ENCODE measurements at places on chromosomes 6 and 20.
A peak's percentile ranks its signal among the peaks of the same experiment; 100 is the strongest.

DNA sequence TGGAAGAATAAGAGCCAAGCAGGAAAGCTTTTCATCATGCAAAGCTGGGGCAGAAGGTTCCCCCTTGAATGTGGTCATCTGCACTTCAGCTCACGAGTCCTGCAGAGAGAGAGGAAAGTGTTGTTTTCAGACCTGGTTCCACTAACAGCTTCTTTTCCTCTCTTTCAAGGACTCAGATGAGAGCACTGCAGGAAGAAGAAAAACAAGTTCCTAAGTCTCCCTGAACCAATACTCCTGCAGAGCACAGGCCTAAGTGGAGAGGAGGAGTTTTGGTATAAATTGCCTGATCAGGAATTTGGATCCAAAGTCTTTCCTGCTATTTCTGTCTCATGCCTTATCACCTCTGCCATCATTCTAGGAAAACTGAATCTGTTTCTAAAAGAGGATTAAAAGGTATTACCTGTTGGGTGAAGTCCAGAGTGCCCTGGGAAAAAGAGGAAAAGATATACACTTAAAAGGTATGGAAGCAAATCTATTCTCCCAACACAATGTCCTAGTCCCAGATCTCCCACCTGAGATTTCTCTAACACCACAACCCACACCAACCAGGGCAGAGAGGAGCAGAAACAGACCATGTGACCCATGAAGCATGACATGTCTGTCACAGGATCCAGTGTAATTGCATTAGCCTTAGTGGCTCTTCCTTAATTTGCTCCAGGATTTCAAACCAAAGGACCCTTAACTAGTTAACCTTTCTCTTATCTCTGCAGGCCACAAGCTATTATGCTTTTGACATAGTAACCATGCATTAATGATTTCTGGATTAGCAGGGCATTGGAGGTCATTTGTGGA lies 12.2 kb downstream of the HLA-DRB5 start:
- DNase-seq: no peak

DNA sequence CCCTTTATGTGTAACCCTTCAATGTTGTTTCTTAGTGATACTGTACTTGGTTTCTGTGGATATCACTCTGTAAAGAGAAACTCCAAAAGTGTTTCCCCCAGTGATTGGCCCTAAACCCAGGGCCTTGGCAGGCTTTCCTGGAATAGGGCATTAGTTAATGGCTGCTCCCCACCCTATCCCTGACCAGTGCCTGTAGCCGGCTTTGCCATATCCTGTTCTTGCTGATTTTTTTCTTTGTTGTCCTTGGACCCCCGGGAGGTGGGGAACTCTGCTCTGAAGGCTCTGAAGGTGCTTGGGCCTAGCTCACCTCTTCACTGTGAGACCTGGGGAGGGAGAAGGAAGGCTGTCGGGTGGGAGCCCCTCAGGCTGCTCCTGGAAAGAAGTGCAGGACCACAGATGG lies 120.1 kb downstream of the TCP11 start:
- no peak for DNase-seq

DNA sequence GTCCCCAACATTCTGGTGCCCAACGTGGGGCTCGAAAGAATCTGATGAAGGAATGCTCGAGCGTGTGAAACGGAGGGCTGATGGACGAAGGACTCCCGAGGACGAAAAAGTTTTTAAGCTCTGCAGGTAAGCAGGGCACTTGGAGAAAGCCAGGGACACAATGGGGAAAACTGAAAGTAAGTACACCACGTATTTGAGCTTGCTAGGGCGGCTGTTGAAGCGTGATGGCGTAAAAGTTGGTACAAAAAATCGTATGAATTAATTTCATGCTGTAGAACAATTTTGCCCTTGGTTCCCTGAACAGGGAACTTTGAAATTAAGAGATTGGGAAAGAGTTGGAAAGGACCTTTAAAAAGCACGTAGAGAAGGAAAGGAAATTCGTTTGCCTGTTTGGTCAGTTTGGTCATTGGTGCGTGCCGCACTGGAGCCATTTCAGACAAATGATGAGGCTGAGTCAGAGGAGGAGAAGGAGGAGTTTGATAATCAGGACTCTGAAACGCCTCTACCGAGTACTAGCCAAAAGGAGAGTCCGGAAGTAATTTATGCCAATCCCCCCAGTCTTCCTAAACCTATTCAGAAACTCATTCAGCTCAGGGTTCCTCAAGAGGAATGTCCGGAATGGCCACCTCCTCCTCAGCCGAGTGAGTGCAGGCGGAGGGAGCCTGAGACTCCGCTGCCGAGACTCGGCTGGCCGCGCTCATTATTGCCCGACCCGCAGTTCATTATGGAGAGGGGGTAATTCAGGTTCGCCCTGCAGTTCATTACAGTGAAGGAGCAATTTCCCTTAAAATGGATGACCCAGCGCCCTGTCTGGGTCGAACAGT lies 59.2 kb upstream of the PRSS16 start:
- DNase-seq: peak; percentile 81

DNA sequence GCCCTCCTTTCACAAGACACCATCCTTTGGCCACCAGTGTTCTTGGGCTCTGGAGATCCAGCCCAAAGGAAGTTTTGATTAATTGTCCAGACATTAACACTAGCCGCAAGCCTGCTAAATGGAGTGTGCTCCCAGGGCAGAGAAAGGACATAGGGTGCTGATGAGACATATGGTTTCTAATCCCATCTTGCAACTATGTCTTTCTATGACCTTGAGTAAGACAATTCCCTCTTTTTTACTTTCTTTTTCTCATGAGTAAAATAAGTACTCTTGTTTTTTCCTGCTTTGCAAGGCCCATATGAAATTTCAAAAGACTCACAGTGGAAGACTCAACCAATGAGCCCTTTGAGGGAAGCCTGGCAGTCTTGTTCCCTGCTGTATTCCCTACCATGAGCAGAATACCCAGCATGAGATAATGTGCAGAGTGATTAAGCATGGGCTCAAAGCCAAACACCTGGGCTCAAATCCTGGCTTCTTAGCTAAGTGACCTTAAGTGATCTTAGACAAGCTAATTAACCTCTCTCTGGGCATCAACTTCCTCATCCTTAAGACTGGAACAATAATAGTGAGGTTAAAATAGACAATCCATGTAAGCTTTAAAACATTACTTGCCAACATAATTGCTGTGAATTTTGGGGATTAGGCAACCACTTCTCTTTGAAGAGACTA lies at the start of gene WFDC10B:
TSS of gene WFDC10B (minus strand) at position 51 of the 669 bp plus-strand sequence. CDS start 19,027 bp downstream, outside the sequence.
- DNase-seq: no peak

DNA sequence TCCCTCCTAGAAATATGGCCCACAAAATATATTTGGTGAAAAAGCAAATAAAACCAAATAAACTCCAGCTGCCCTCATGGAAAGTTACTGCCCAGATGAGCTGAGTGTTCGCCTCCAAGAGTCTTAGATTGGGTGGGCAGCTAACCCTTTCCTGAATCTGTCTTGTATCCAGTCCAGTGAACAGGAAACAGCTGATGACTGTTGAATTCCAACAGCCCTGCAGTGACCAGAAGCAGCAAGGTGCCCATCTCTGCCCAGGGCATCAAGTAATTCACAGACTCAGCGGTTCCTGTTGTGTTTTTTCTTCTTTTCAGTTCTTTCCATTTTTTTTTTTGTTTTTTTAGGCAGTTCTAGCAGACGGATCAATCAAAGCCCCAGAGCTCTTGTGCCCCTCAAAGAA lies 199.2 kb downstream of the UBE3D start:
- DNase-seq: no peak

DNA sequence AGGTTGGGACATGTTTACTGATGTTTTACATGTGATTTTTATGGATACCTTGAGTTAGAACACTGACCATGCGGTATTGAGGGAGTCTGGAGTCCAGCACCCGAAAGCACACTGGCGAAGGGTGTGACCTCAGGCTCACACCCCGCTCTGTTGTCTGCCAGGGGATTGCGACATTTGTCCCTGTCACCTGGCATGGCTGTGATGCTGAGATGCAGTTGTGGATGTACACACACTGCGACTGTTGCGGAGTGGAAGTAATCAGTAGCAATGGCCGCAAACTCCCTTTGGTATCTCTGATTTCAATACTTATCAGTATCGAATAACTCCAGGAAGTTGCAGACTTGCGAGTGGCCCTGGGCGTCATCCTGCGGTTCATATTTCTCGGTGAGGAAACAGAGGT lies 43.2 kb downstream of the CDH4 start:
- no peak for DNase-seq

DNA sequence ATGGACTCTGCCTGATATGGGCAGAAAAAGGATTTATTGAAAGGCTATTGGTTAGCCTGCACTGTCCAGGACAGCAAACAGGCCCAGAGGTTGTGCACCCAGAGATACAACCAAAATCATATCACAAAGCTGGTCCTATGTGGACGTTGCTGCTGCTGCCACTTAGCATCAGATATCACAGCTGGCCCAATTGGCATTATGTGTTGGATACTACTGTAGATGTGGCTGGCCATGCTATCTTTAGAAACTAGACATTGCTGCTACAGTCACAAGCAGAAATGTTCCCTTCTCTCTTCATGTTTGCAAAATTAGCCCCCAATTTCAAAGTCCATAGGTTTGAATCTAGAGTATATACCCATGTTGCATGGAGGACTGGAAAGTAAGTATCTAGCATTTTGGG lies 42.2 kb upstream of the CEP85L start:
- DNase-seq: no peak

GRCh38 chr6:117227245-117227962 lies 38.0 kb upstream of the VGLL2 start:
- no peak for DNase-seq

DNA sequence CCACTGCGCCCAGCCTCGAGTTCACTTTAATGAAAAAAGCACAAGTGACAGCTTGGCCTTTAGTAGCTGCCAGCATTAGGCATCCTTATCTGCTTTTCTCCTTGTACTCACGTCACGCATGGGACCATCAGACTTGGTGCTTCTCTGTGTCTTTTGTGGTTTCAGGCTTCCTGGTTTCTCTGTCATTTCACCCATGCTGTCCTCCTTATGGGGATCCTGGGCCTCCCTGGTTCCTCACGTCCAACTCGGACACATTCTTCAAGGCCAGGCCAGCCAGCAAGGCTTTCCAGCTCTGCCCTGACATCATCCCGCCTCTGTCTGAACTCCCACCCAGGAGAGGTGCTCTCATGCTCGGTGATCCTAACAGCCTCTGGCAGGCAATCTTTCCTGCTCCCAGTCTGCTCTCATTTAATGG lies 83.2 kb downstream of the TIAM2 start:
- no peak for DNase-seq

DNA sequence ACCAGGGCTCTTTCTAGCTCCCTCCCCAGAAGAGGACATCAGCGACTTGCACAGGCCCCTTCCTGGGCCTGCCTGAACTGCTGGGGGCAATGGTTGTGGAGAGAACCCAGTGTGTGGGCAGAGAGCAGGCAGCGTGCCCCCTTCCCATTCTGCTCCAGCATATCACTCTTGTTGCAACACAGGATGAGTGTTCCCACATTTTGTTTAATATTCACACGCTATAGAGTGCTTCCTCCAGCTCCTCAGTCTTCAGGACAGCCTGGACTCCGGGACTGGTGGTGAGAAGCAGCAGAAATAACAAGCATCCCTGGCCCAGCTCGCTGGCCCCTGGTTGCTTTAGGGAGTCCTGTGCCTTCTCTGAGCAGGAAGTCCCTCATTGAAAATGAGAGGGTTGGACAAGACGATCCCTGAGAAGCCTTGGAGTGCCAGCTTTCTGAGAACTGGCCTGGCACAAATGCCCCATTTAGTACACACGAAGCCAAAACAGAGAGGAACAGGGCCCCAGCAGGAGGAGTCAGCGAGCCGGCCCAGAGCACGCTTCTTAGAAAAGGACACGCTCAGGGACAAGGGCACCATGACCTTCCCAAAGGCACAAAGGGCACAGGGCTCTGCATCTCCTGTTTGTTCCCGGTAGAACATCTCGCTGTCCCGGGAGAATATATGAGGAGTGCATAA lies 84.2 kb upstream of the FOXC1 start:
- DNase-seq: no peak

GRCh38 chr20:4434681-4435080 lies 287.0 kb upstream of the PRND start:
- DNase-seq: no peak

DNA sequence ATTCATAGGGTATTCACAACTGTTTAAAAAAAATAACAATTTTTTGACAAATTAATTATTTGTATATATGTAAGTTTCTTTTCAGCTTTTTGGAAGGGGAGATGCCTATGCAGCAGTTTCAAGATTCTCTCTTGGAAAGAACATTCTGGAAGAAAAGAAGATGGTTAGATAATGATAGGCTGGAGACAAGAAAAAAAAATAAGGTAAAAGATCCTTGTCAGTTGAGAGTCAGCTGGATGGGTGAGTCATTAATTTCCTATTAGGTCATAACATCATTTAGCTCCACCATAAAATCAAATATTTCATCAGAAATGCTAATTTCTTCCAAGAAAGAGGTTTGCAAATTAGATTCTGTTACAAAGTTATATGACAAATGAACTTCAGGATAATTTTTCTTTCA lies 880.4 kb downstream of the EPHA7 start:
- no peak for DNase-seq

- no peak for DNase-seq
These were observed 385.0 kb downstream of the CD83 start for GRCh38 chr6:14502551-14502950.

GRCh38 chr6:366389-367297 lies 24.9 kb upstream of the IRF4 start:
- no peak for DNase-seq

GRCh38 chr20:35515949-35516645 lies 13.4 kb downstream of the C20orf173 start:
- peak; percentile 59 for DNase-seq

DNA sequence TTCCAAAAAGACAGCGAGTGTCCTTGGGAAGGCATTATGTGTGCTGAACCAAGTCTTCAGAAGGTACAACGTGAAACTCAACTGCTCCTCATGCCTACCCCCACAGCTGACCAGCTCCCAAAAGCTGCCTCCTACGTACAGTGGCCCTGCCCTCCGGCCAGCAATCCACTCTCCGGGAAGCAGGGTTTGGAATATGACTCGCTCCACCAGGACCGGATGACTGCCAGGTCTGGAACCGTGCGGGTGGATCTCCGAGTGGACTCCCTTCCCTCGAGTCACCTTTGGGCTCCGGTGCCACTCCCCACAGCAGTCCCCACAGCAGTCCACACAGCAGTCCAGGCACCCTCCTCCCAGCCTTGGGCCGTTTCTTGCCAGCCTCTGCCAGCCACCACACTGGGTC lies 4.3 kb downstream of the ZBTB46 start:
- no peak for DNase-seq

- no peak for DNase-seq
These were observed 19.2 kb upstream of the KIAA1586 start for GRCh38 chr6:57027301-57027700.

DNA sequence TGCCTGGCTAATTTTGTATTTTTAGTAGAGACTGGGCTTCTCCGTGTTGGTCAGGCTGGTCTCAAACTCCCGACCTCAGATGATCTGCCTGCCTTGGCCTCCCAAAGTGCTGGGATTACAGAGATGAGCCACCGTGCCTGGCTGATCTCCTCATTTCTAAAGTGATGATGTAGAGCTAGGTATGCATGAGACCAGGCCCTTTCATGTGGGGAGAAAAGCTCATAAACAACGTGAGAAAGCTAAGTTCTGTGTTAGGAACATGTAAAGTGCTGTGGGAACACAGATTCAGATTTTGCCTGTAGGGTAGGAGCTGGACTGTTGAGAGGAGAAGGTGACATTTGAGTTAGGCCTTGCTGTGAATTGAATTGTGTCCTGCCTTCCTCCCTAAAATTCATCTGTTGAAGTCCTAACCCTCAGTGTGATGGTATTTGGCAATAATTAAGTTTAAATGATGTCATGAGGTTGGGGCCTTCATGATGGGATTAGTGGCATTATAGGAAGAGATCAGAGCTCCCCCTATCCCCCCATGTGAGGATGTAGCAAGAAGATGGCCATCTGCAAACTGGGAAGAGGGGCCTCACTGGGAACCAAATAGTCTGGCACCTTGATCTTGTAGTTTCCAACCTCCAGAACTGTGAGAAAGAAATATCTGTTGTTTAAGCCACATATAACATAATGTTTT lies 49.2 kb downstream of the SCAND1 start:
- DNase-seq: no peak
